ENCODE measurements at places on chromosomes 3 and 15.

- H3K36me3 ChIP-seq = no peaks in the 10 kb centered on the region
- peaks cover 12% of the 10 kb centered on the region for H3K27me3 ChIP-seq
- H3K4me3 ChIP-seq = no peak overlapping the region
- peaks cover 14% of the 10 kb centered on the region for H3K4me1 ChIP-seq
- no peak for DNase-seq
- no peak overlapping the region for H3K27ac ChIP-seq
Measured at GRCh38 chr3:194067949-194068362, 68.0 kb upstream of the HES1 start.

DNA sequence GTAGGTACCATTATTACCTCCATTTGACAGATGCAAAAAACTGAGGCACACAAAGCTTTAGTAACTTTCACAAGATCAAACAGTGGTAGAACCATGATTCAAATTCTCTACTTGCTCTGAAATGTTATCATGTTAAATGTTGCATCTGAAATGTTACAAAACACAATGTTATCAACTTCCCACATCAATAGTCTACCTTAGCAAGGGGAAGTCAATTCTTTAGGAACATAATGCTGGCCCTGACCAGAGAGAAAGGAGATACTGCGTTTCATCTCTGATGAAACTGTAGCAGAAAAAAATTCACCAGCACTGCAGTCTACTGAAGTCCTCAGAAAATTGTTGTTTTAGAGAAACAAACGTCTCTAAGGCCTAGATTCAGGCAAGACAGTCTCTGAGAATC lies 174.1 kb downstream of the SATB1 start:
- DNase-seq = no peak
- H3K4me3 ChIP-seq = no peak overlapping the region
- H3K4me1 ChIP-seq = no peaks in the 10 kb centered on the region
- H3K36me3 ChIP-seq = no peaks in the 10 kb centered on the region
- H3K27me3 ChIP-seq = no peaks in the 10 kb centered on the region
- H3K27ac ChIP-seq = no peak overlapping the region

DNA sequence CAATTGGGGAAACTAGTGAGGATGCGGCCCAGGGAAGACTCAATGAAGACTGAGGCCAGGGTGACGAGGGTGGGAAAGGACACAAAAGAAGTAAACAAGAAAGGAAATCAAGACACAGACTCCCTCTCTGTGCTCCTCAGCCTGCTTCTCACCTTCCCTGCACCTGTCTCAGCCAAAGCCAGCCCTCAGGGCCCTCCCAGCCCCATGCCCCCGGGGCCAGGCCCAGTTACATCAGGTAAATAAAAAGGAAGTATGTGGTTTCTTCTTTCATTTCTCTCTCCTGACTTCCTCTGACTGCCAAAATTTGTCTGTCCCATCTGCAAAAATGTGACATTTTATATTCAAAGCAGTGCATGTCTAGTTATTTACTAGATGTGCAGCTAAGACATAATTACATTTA lies 328.0 kb downstream of the UACA start:
- H3K4me3 ChIP-seq = no peak overlapping the region
- H3K4me1 ChIP-seq = peaks cover 31% of the 10 kb centered on the region
- H3K27ac ChIP-seq = no peak overlapping the region
- H3K36me3 ChIP-seq = no peaks in the 10 kb centered on the region

GRCh38 chr3:30231277-30232141 lies 374.9 kb upstream of the TGFBR2 start:
- H3K4me3 ChIP-seq = no peak overlapping the region
- H3K27ac ChIP-seq = no peak overlapping the region
- no peaks in the 10 kb centered on the region for H3K4me1 ChIP-seq
- no peak for DNase-seq
- no peaks in the 10 kb centered on the region for H3K36me3 ChIP-seq

DNA sequence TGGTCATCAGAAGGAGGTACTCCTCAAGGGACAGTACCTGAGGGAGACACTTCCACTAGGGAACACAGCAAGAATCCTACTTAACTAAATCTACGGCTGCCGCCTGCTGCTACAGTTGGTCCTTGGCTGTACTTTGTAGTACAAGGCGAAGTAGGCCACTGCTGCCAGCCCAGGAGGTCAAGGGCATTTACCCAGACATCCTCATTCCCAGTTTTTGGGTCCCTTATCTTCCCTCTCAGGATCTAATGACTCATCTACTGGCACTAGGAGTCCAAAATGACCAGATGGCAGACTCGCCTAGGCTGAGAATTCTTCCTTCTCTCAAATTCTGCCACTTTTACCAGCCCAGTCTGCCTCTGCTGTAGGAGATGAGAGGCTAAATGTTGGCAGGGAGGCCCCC lies 27.1 kb upstream of the LAMP3 start:
- no peak overlapping the region for H3K4me3 ChIP-seq
- no peaks in the 10 kb centered on the region for H3K4me1 ChIP-seq
- no peaks in the 10 kb centered on the region for H3K36me3 ChIP-seq
- no peak for DNase-seq

DNA sequence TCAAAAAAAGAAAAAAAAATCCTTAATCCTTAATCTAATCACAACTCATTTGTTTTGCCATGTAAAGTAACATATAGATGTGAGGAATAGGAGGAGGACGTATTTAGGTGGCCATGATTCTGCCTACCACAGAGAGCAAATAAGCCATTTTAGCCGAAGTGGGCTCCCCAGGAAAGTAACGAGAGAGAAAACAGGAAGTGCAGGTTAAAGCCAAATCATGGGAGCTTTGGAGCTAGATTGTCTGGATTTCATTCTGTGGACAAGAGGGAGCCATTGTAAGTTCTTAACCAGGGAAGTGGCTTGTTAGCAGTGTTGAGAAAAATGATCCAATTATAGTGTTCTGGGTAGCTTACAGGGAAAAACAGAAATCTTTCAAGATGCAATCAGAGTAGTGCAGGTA lies 9.4 kb downstream of the TMOD2 start:
- no peak overlapping the region for H3K27ac ChIP-seq
- H3K27me3 ChIP-seq = no peaks in the 10 kb centered on the region
- DNase-seq = no peak
- H3K36me3 ChIP-seq = no peaks in the 10 kb centered on the region

DNA sequence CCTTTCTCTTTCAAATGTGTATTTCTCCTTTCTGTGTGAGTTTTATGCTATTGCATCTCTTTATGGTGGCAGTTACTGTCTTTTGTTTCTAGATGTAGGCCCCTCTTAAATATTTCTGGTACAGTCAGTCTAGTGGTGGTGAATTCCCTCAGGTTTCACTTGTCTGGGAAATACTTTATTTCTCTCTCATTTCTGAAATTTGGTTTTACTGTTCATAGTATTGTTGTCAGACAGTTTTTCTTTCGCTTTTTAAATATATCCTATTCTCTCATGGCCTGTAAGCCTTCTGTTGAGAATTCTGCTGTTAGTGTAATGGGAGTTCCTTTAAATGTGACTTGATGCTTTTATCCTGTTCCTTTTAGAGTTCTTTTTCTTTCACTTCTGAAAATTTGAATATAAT lies 874.0 kb downstream of the PLOD2 start:
- H3K4me1 ChIP-seq = no peaks in the 10 kb centered on the region
- DNase-seq = no peak

GRCh38 chr15:71136159-71136783 lies 21.0 kb downstream of the THSD4 start:
- no peaks in the 10 kb centered on the region for H3K36me3 ChIP-seq
- H3K4me3 ChIP-seq = no peak overlapping the region
- no peak overlapping the region for H3K27ac ChIP-seq
- H3K27me3 ChIP-seq = no peaks in the 10 kb centered on the region

DNA sequence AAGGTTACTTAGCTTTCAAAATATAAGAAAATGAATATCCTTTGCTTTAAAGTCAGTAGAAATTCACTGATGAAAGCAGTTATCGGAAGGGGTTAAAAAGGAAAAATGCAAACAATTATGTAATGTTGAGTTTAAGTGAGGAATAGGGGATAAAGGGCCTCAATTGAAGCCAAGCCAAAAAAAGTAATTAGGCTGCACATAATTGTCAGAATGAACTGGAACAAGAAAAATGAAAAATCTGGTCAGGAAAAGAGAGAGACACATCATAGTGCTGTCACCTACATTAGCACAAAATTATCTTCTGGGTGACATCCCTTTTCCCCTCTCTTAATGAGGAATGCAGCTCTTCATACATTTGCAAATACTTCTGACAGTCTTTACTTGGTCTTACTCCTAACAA lies 48.8 kb upstream of the PIK3R4 start:
- peaks cover 9% of the 10 kb centered on the region for H3K27me3 ChIP-seq
- H3K4me1 ChIP-seq = no peaks in the 10 kb centered on the region
- no peaks in the 10 kb centered on the region for H3K36me3 ChIP-seq
- no peak for DNase-seq
- no peak overlapping the region for H3K27ac ChIP-seq

DNA sequence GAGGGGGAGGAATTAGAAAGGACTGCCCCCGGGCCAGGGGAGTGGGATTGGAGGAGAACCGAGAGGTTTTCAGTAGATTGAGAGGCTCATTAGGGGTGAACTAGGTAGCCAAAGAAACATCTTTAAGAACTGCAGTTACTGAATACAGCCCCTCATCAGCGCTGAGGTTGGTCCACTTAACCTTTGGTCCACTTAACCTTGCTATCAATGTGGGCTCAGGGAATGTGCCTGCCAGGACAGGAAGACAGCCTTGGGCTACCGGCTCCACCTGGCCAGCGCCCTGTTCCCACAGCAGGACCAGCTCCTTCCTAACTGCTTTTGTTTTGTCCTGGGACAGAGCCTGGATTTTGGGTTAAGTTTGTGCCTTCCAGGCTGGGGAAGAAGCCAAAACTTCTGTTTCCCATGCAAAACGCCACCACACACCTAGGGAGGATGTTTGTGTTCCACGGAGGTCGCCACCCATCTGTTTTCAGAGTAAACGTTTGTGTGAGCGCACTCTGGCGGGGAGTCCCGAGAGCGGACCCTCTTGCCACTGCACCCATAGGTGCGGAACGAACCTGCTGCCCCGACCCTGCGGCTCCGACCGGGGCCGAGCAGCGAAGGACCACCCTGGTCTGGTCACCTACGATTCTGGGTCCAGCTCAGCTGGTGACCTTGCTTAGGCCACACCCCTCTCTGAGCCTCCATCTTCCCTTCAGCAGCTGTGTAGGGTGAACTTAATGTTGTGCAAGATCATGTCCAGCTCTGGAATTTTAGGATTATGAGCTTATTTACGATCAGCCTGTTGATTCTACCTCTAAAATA lies 107.4 kb downstream of the VGLL4 start:
- DNase-seq = no peak
- no peaks in the 10 kb centered on the region for H3K36me3 ChIP-seq
- H3K27ac ChIP-seq = no peak overlapping the region
- no peaks in the 10 kb centered on the region for H3K27me3 ChIP-seq
- no peak overlapping the region for H3K4me3 ChIP-seq

DNA sequence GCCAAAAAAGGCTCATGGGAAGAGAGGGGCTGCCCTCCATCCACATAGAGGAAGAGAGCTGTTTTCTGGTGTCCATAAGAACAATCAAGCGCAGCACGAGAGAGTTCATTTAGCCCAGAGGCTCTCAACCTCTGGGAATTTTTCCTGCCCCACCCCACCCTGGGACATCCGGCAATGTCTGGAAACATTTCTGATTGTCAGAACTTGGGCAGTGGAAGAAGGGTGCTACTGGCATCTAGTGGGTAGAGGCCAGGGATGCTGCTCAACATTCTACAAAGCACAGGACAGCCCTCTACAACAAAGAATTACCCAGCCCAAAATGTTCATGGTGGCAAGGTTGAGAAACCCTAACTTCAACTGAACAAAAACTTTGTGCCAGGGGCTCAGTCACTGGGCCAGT lies 92.9 kb downstream of the RAB11A start:
- H3K27ac ChIP-seq = no peak overlapping the region
- DNase-seq = no peak
- peaks cover 4% of the 10 kb centered on the region for H3K27me3 ChIP-seq
- H3K4me1 ChIP-seq = no peaks in the 10 kb centered on the region

DNA sequence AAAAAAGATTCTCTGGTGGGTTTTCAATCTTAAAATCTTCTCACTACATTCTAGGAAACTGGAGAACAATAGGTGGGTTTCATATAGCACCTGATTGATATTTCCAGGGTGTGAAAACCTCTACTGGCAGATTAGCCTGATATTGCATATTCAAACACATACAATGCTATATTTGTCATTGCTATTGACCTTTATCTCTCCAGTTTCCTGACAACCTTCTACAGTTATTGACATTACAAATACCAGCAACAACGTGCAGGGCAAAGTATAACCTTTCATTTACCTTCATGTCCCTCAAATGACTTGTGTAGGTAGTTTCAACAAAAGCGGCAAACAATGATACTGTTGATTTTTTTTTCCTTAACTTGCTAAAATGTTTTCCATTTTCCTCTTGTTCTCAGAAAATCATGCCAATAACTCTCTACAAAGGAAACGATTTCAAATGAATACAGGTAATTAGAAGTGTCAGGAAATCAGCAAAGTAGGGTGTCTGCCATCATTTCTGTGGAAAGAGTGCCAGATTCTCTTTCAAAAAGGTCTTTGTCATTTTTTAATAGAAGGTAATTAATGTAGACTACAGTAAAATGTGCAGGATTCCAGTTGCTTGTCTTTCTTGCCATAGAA lies 72.6 kb upstream of the CDIN1 start:
- H3K4me1 ChIP-seq = no peaks in the 10 kb centered on the region
- H3K4me3 ChIP-seq = no peak overlapping the region
- no peaks in the 10 kb centered on the region for H3K36me3 ChIP-seq
- no peak for DNase-seq
- no peak overlapping the region for H3K27ac ChIP-seq
- H3K27me3 ChIP-seq = peaks cover 20% of the 10 kb centered on the region

DNA sequence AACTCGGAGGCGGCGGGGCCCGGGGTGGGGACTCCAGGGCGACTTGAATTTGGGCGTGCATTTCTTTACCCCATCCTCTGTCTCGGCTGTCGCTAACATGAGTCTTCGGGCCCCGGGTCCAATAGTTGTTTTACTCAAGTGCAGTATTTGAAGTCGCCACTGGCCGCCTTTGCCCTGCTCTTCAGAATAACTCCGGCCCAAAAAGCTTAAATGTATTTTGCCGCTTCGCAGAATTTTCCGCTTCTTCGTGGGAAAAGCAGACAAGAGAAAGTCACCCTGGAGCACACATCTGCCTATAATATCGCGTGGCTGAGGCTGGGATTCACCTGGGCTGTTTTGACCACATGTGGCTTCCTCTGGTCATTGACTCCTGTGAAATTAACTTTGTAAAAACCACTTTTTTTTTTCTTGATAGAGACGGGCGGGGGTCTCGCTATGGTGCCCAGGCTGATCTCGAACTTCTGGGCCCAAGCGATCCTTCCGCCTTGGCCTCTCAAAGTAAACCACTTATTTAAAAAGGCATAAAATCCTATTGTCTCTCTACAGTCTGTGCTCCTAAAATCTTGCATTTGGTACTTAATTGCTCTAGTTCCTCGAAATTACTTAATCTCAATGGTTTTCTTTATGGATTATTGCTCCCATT lies 676 bp downstream of the CNOT10 start:
- peak overlapping the region; percentile 92 for H3K4me3 ChIP-seq
- peaks cover 15% of the 10 kb centered on the region for H3K4me1 ChIP-seq
- H3K27me3 ChIP-seq = no peaks in the 10 kb centered on the region
- DNase-seq = no peak
- H3K27ac ChIP-seq = peak overlapping the region; percentile 82

- H3K4me3 ChIP-seq = no peak overlapping the region
- no peaks in the 10 kb centered on the region for H3K36me3 ChIP-seq
- no peak for DNase-seq
- H3K27ac ChIP-seq = no peak overlapping the region
- H3K27me3 ChIP-seq = no peaks in the 10 kb centered on the region
Measured at GRCh38 chr3:33456756-33457155, 16.6 kb upstream of the UBP1 start.
